ENCODE measurements at places on chromosomes 2 and 18. TPM values are rescaled to one million over a fixed set of nuclear protein-coding genes. Genes with fewer than 3 reads are reported as not detected.

Gene SLC11A1
- 4.5 TPM for total RNA-seq

Gene UGT1A4
- not detected for total RNA-seq

Gene GAL3ST2
- not detected for total RNA-seq

Gene GKN1
- total RNA-seq, result not detected

Gene CCDC68
- total RNA-seq, result 3.3 TPM

Gene EFR3B
- 4.2 TPM for total RNA-seq

- no peak for DNase-seq
These were observed 235.8 kb downstream of the TCF4 start for GRCh38 chr18:55351980-55352714.

DNA sequence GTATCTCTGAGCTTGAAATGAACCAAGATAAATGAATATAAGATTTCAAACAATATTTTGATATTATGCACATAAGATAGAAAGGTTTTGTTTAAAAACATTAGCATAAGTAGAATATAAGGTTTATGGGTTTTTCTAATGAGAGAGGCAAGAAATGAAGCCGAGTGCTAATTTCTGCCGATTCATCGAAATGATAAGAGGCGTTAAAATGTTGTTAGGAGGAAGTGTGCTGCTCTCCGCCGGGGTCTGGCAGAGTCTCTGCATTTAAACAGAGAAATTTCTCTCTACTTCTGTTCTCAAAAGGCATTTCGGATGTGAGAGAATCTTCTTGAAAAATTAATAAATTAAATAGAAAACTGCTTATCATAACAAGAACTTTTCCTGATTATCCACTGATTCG is 83.6 kb downstream of the MRPS9 start:
- DNase-seq, result no peak

GRCh38 chr18:11736656-11737055 is 47.6 kb downstream of the GNAL start:
- DNase-seq, result no peak

- no peak for DNase-seq
These were observed 294.5 kb downstream of the PRKCE start for GRCh38 chr2:45946023-45946422.

GRCh38 chr18:24605444-24605843 is 145.0 kb downstream of the HRH4 start:
- no peak for DNase-seq

DNA sequence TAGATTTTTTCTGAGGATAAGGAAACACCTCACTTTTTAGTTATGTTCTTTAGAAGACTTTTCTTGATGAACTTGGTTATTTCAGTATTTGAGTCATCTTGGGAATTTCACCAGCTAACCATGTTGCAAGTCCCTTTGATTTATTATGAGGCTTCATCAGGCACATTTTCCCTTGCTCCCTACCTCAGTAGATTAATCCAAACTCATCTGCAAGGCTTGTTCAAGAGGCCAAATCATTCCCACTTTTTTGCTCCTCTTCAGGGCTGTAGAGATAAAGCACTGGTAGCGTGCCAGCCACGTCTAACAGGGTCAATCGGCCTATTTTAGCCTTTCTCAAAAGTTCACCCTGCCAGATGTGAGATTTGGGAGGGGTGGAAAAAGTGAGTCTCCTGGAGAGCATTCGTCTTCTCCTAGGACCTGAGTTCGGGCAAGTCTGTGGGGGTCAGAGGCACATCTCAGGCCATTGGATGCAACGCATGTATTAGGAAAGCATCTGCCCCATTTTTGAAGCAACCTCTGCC is 120.3 kb downstream of the RDH14 start:
- DNase-seq, result no peak

GRCh38 chr2:98026927-98027522 is 31.3 kb upstream of the TMEM131 start:
- DNase-seq, result no peak

DNA sequence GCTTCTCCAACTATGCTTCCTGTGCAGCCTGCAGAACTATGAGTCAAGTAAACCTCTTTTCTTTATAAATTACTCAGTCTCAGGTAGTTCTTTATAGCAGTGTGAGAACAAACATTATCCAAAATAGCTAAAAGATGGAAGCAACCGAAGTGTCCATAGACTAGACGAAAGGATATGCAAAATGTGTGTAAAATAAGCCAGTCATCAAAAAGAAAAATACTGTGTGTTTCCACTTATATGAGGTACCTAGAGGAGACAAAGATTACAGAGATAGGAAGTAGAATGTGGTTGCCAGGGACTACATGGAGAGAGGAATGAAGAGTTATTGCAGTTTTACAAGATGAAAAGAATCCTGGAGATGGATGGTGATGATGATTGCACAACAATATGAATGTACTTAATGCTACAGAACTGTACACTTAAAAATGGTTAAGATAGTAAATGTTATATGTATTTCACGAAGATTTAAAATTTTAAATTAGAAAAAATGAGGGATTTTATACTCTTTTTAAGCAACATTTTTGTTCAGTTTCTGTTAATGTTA is 99.3 kb upstream of the FN1 start:
- DNase-seq, result no peak

DNA sequence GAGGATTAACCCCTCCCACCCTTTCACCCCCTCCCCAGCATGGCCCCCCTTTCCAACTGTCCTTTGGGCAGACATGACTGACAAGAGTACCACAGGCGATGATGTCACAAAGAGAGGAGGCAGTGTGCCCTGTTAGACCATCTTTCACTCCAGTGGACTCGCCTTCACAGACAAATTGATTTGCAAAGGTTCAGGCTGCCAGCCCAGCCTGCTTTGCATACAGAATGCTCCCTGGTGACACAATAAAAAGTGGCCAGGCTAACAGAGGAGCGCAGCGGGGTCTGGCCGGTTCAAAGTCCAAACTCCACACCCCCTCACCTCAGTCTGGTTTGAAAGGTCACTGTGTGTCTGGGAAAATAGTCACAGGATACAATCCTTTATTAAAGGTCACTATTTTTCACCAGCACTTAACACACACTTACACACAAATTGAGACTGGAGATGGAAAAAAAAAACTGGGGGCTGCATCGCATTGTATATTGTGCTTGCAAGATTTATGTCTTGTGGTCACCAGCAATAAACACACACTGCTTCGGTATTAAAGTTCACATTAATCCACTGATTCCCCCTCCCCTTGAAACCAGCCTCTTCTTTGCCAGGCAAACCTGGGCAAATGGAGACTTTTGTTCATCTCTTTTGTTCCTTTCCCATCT is 236.9 kb downstream of the BCL11A start:
- no peak for DNase-seq

GRCh38 chr2:1800306-1800705 is 56.0 kb upstream of the PXDN start:
- DNase-seq, result no peak

GRCh38 chr18:2994020-2994589 is 18.8 kb downstream of the LPIN2 start:
- no peak for DNase-seq

GRCh38 chr2:49288113-49288705 is 133.9 kb upstream of the FSHR start:
- no peak for DNase-seq

DNA sequence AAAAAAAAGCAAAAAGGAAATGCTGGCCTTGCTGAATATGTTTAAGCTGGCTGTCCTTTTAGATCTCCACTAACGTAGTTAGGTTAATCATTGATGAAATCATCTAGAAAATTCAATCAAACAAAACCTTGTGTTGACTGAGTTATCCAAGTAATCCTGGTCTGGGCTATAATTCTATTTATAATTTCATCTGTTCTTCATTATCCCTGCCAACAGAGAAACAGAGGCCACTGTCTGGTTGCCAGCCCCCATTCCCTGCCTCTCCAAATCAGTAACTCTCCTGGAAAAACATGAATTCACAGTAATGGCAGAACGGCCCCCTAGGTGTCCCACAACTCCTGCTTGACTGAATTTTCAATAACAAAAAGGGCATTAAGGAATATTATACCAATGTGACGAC is 24.6 kb downstream of the DOCK10 start:
- no peak for DNase-seq

- no peak for DNase-seq
These were observed 149.7 kb upstream of the BOD1L2 start for GRCh38 chr18:56997200-56997599.
